CD4-positive, alpha-beta T cell (primary cell): ENCODE measurements at places on chromosomes 2 and 18.

DNA sequence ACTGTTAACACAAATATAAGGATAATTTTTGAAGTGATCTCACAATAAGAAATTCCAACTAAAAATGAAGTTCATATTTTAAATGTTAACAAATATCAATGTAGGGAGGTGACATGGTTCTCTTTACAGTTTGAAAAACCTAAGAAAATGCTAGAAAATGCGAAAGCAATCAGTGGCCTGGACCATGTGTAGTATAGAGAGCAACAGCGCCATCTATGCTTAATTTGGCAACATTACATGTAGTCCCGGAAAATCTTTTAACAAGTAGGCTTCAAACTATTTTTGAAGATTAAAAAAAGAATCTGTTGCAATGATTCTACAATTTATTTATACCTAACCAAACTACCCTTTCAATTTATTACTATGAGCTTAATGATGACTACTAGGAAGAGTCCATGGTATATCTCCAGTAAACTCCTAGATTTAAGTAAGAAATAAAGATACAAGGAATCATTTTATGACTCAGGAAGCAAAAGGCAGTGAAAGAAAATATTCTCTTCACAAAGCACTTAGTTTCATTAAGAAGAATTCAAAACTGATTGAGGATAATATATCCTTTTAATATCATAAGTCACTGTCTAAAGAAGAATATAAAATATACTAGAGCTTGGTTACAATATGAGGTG is 33.3 kb downstream of the NDUFA10 start:
- H3K36me3 ChIP-seq: peaks cover 35% of the 10 kb centered on the region
- no peak overlapping the region for H3K4me3 ChIP-seq
- no peaks in the 10 kb centered on the region for H3K27me3 ChIP-seq
- DNase-seq: no peak
- H3K4me1 ChIP-seq: no peaks in the 10 kb centered on the region
- H3K27ac ChIP-seq: no peak overlapping the region

GRCh38 chr18:21735452-21736015 is 5.1 kb upstream of the MIB1 start:
- no peak overlapping the region for H3K4me3 ChIP-seq
- peaks cover 24% of the 10 kb centered on the region for H3K4me1 ChIP-seq
- H3K36me3 ChIP-seq: no peaks in the 10 kb centered on the region
- DNase-seq: peak; percentile 65

- H3K27ac ChIP-seq: no peak overlapping the region
- no peak for DNase-seq
- no peaks in the 10 kb centered on the region for H3K4me1 ChIP-seq
- H3K27me3 ChIP-seq: no peaks in the 10 kb centered on the region
- no peak overlapping the region for H3K4me3 ChIP-seq
Observed at GRCh38 chr18:37953876-37954275, 388.3 kb upstream of the CELF4 start.

DNA sequence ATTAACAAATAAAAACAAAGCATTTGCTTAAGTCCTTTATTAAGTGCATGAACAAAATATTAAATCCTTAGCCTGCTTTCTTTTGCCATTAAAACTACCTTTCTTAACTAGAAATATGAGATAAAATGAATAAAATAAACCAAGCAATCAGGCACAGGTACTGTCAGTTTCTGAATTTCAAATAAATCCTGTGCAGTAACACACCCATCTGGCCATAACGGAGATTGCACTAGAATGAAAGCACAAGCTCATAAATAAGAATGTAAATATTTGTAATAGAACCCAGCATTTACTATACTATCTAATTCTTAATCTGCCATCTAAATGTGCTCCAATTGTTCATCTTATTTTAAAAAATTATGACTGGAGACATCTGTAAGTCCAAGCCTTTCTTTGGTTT is 31.9 kb downstream of the PRKRA start:
- no peak overlapping the region for H3K27ac ChIP-seq
- H3K4me1 ChIP-seq: peaks cover 7% of the 10 kb centered on the region
- no peak for DNase-seq
- no peaks in the 10 kb centered on the region for H3K36me3 ChIP-seq

GRCh38 chr2:189802396-189802912 is 18.2 kb downstream of the PMS1 start:
- H3K4me3 ChIP-seq: no peak overlapping the region
- H3K27ac ChIP-seq: no peak overlapping the region
- DNase-seq: no peak
- no peaks in the 10 kb centered on the region for H3K27me3 ChIP-seq
- H3K4me1 ChIP-seq: no peaks in the 10 kb centered on the region
- H3K36me3 ChIP-seq: peaks cover 18% of the 10 kb centered on the region
